ENCODE measurements at places on chromosomes 1 and 21.

DNA sequence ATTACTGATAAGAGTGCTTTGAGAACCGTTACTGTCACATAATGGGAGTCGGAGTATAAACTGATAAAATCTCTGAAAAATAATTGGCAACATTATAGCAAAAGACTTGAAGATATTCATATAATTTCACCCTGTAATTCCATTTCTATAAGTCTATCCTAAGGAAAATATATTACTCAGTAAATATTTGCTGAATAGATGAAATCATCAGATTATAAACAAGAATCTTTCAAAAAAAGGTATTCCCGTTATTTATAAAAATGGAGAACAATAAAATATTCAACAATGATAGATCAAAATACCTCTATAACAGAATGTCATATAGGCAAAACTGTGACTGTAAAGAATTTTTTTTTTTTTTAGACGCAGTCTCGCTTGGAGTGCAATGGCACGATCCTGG lies 42.4 kb upstream of the PTCH2 start:
- no peak for DNase-seq

- DNase-seq: no peak
These were observed 28.1 kb downstream of the SERINC2 start for GRCh38 chr1:31441073-31441472.

GRCh38 chr1:6614019-6614928 lies 743 bp downstream of the PHF13 start:
- peak; percentile 41 for DNase-seq

GRCh38 chr1:788835-789234 lies 102.4 kb upstream of the OR4F16 start:
- no peak for DNase-seq

DNA sequence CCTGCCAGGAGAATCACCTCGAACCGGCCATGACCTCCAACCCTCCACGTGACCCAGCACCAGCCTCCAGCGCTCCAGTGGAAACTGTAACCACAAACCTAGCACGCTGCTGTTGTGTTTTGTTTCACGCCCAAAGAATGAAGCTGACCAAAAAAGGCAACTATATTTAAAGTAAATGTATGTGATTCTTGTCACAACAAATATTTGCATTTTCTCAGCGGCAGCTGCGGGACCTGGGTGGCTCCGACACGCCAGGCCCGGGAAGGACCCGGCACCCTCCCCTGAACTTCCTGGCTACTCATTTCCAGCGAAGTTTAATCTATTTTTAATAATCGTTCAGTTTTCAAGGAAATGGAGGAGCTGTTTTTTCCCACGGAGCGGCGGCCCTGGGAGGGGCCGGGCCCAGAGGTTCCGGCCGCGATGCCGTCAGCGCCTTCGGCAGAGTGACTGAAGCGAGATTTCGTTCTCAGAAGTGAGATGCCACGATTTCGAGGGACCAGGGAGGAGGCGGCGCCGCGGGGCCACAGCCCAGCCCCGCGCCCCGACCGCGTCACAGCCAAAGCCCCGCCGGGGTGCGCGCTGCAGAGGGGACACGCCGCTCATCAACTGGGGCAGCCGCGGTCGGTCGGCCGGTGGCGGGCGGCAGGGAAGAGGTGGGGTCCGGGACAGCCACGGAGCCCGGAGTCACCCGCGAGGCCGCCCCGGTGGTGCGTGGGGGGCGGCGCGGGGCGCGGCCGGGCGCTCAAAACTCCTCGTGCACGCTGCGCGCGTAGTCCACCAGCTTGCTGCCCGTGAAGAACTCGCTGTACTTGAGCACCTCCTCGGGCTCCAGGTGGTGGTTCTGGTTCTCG lies 3.0 kb upstream of the TNFRSF4 start:
- peak; percentile 57 for DNase-seq

- no peak for DNase-seq
These were observed 15.3 kb upstream of the COX20 start for GRCh38 chr1:244820131-244820530.

- no peak for DNase-seq
These were observed 10.9 kb downstream of the TAGLN2 start for GRCh38 chr1:159914252-159915018.

DNA sequence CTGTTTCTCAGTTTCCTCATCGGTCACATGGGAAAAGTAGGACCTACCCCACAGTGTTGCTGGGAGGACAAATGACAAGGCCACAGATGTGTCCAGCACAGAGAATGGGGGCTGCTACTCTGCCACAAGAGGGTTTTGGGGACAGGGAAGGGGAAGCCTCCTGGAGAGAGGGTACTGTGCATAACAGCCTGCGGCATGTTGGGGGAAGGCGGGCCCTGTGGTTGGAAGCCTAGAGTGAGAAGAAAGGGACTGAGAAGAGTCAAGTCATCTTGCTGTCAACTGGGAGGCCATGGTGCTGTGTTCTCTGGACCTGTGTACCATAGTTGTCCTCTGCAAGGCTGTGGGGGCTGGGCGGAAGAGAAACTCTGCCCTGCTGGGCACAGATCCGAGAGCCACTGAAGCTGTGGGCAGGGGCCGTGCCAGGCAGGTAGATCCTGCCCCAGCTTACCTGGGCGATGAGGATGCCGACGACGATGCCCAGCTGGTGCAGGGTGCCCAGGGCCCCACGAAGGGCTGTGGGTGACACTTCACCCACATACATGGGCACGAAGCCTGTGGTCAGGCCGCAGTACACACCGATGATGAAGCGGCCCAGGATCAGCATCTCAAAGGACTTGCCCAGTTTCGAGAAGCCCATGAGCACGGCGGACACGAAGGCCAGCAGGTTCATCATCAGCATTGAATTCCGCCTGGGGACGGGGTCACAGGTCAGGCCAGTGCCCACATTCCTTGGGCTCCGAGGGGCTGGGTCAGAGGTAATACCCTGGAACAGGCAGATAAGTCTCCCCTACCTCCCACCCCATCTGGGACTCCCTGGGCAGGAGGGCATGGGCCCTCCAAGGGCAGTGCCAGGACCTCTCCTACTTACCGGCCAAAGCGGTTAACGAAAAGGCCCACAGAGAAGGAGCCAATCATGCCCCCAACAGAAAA lies 28.2 kb downstream of the SLC2A1 start:
- DNase-seq: no peak

- no peak for DNase-seq
These were observed 572.0 kb downstream of the PTPRU start for GRCh38 chr1:29808141-29808995.

DNA sequence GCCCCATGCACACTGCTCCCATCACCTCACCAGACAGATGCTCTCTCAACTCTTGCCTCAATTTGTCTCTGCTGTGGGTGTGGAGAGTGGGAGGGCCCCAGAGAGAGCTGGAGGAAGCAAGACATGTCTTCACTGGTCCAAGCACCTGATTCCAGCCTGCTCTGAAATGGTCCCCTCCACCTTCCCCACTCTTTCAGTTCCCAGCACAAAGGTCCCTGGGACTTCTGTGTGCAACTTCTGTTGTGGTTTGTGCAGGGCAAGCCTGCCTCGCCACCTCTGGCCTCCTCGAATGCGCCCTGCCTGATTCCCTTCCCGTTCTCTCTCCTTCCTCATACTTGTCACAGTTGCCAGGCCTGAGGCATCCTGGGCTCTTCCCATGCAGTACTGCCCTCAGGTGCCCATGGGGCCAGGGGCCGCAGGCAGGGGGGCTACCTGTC lies 119.3 kb downstream of the SYT2 start:
- no peak for DNase-seq
